Left ventricle myocardium inferior (tissue), 1 donor: ENCODE measurements at places on chromosomes 11 and 22. TPM values are rescaled to one million over a fixed set of nuclear protein-coding genes. Genes with fewer than 3 reads are reported as not detected.

Gene MYEOV
- total RNA-seq: not detected

Gene CCDC87
- 0.41 TPM for total RNA-seq

Gene APOL5
- total RNA-seq: not detected

Gene CRACR2B
- 23.2 TPM for total RNA-seq

Gene APOA4
- not detected for total RNA-seq

Gene YPEL1
- total RNA-seq: 8.3 TPM

Gene MS4A14
- total RNA-seq: 1.1 TPM
